ENCODE measurements at places on chromosomes 13 and 19.

GRCh38 chr13:44697058-44697457 lies 120.9 kb upstream of the TSC22D1 start:
- no peak for DNase-seq
- no peak overlapping the region for H3K4me3 ChIP-seq
- no peaks in the 10 kb centered on the region for H3K27me3 ChIP-seq
- no peaks in the 10 kb centered on the region for H3K36me3 ChIP-seq
- no peak overlapping the region for H3K27ac ChIP-seq
- H3K4me1 ChIP-seq = peaks cover 10% of the 10 kb centered on the region

GRCh38 chr19:42324655-42325307 lies 654 bp upstream of the MEGF8 start:
- no peak for DNase-seq
- H3K4me1 ChIP-seq = peaks cover 9% of the 10 kb centered on the region
- peaks cover 37% of the 10 kb centered on the region for H3K27me3 ChIP-seq
- no peaks in the 10 kb centered on the region for H3K36me3 ChIP-seq
- H3K4me3 ChIP-seq = peak overlapping the region; percentile 17
- no peak overlapping the region for H3K27ac ChIP-seq

GRCh38 chr19:6087074-6087571 lies 23.2 kb downstream of the RFX2 start:
- DNase-seq = peak; percentile 67
- H3K4me1 ChIP-seq = peaks cover 13% of the 10 kb centered on the region
- H3K36me3 ChIP-seq = no peaks in the 10 kb centered on the region
- peak overlapping the region; percentile 86 for H3K27ac ChIP-seq
- no peak overlapping the region for H3K4me3 ChIP-seq
- no peaks in the 10 kb centered on the region for H3K27me3 ChIP-seq

GRCh38 chr19:27824108-27824507 lies 1388.8 kb downstream of the UQCRFS1 start:
- H3K27ac ChIP-seq = no peak overlapping the region
- H3K4me1 ChIP-seq = no peaks in the 10 kb centered on the region
- no peak for DNase-seq
- H3K36me3 ChIP-seq = no peaks in the 10 kb centered on the region
- no peaks in the 10 kb centered on the region for H3K27me3 ChIP-seq

DNA sequence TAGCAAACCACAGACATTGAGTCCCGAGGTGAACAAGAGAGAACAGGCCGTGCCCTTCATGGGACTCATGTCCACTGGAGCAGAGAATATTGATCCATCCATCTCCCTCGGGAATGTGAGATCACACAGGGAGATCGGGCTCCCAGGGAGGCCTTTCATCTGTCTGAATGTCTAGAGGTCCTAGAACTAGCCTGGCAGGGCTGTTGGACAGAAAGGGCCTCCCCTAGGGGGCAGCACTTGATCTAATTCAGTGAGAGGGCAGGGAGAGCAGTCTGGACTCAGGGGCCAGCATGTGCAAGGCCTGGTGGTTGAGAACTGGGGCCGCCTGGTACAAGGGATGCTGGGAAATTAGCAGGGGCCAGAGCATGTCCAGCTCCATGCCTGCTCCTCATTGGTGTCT lies 4.3 kb downstream of the RUVBL2 start:
- H3K4me1 ChIP-seq = peaks cover 2% of the 10 kb centered on the region
- no peak overlapping the region for H3K27ac ChIP-seq
- peaks cover 1% of the 10 kb centered on the region for H3K36me3 ChIP-seq
- DNase-seq = peak; percentile 43
- H3K4me3 ChIP-seq = no peak overlapping the region

Measured in neuronal stem cell (in vitro differentiated cells).